ENCODE measurements at places on chromosomes 4 and X.

DNA sequence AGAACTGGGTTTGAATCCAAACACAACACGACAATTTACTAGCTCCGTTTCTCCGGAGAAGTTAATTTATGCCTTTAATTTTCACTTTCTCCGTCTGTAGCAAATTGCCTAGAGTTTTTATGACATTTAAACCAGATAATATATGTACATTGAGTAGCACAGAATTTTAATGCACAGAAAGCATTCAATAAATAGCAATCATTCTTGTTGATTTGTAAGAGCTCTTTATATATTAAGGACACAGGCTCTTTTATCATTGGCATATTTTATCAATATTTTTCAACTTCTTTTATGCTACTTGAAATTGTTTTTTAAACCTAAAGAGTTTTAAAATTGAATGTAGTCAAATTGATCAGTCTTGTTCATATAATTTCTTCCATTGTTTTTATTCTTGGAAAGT is 99.6 kb upstream of the PPP2R3B start:
- no peak for DNase-seq

DNA sequence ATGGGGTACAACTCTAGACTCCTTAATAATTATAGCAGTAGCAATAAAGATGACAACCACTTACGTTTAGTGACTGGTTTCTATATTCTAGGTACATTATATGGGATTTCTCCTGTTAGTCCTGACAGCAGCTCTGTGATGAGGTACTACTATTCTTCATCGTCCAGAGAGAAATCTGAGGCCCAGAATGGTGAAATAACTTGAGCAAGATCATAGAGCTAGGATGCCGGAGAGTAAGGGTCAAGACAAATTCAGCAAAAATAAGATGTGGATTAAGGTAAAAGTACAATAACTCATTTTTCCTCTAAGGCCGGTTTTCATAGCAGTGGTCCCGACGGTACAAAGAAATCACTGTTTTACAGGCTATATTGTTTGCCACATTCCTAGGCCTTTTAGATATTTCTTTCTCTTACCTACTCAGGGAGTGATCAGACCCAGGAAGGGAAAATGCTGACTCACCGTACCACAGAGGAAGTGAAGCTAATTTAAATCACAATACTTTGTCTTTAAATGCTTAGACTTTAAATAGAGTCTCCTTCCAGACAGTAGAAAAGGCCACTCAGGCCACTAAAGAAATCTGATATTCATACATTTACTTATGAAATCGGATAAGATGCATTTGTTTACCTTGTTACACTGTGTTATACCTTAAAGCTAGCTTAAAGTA is 2023.0 kb upstream of the AGA start:
- no peak for DNase-seq

DNA sequence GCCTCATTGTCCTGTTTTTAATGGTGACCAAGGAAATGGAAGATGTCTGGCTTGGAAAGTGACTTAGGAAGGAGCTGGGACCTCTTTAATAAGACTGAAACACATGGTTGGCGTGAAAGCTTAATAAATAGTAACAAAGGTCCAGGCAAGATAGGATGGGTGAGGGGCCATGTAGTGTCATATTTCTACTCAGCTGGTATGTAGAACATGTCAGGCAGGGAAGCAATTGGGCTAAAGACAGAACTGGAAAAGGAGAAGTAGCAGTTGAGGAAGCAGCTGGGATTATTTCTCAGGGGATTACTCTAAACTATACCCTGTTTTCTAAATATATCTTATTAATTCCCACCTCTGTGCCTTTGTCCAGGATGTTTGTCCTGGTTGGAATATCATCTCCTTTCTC is 18.6 kb downstream of the ITGB1BP2 start:
- no peak for DNase-seq

DNA sequence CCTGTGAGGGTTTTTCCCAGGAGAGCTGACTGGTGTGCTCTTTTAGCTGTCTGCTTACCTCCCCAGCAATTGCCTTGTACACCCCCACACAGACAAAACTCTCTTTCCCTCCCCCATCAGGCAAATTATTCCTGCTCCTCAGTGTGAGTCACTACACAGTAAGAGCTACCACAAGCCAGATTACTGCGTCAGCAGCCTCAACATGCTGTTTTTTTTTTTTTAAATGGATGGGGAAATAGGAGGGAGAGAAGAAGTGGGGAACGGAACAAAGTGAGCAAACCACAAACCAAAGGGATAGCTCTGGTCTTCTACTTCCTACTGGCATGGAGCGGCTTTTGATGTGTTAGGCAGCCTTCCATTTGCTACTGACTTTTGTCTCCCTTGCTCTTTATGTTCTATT is 107.5 kb upstream of the ACSL4 start:
- DNase-seq, result peak; percentile 89

DNA sequence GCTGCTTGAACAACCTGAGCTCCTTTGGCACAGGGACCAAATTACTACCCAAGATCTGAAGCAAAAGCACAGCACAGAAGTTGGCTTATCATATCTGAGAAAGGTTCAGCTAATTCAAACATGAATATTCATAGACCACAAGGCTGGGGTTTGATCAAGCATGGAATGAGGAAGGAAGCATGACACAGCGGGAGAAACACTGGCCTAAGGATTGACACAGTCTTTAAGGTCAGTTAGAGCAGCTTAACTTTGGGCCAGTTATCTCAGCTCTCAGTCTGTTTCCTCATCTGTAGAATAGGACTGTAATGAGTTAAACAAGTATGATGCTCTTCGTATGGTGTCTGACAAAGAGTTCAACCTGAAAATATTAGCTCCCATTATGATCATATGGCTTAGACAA is 88.5 kb upstream of the CBR4 start:
- DNase-seq, result no peak

GRCh38 chrX:39767446-39767845 is 330.3 kb downstream of the BCOR start:
- DNase-seq, result no peak

All from islet precursor cell (in vitro differentiated cells).